Vagina (tissue), 2 donors: ENCODE measurements at places on chromosomes 5 and 9.

DNA sequence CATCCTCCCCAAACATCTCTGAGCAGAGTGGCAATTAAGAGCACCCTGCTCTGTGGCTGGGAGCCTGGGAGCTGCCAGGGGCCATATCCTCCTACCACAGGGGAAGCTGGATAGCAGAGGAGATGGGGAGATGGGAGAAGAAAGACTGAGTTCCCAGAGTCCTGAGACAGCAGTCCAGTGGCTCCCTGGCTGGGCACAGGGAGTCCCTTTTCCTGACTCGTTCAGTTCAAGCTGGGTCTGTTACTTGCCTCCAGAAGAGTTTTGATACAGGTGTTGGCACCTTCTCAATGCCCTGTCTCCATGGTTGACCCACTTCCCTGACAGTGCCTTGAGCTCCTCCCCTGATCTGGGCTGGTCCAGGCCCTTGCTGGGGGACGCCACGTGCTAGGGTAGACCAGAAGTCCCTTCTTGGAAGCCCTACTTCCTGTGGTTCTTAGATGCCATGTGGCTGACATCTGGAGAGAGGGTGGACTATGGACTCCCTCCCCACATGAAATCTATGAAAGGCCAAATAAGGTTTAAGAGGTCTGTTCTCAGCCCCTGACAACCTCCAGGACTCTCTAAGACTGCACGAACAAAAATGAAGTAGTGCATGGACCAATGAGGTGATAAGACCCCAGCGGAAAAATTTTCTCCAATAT is 166.2 kb downstream of the AUH start:
- no peak for DNase-seq

- no peak for DNase-seq
Measured at GRCh38 chr5:76662521-76662920, 39.3 kb upstream of the F2RL2 start.

DNA sequence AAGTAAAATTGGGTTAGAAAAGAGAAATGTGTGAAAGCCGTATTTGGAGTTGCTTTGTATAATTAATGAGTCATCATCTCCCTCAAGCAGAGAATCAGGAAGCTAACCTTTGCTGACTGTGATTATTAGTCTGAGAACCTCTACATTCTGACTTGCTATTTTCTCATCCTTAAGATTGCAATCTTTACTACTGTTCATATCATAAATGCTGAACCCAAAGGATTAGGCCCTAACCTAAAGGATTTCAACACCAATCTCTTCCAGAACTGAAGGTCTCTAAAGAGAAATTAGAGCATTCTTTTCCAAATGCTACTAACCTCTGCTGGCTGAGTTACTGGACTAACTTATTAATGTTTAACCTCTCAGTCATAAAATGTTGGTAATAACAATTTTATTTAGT is 538.1 kb upstream of the MEF2C start:
- no peak for DNase-seq

GRCh38 chr9:105683688-105684275 is 10.6 kb upstream of the TMEM38B start:
- peak; percentile 3 for DNase-seq

DNA sequence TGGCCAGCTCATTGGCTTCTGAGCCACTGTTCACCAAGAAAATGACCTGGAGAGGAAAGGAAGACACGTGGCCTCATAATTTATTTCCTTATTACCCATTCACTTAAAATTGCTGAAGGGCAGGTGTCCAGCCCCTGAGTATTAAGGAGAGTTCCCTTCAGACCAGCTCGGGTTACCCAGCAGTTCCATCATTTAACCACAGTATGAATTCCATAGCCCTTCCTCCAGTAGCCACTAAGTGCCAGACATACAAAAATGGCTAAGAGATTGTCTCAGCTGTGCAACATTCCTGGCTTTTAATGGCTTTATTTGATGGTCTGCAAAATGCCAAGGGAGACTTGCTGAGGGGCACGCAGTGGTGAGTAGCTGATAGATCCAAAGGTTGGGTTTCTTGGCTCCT is 12.5 kb downstream of the AGXT2 start:
- DNase-seq: no peak

GRCh38 chr9:69264526-69264925 is 60.5 kb upstream of the ENTREP1 start:
- no peak for DNase-seq

GRCh38 chr5:21646469-21646868 is 1206.7 kb downstream of the CDH12 start:
- DNase-seq: no peak

DNA sequence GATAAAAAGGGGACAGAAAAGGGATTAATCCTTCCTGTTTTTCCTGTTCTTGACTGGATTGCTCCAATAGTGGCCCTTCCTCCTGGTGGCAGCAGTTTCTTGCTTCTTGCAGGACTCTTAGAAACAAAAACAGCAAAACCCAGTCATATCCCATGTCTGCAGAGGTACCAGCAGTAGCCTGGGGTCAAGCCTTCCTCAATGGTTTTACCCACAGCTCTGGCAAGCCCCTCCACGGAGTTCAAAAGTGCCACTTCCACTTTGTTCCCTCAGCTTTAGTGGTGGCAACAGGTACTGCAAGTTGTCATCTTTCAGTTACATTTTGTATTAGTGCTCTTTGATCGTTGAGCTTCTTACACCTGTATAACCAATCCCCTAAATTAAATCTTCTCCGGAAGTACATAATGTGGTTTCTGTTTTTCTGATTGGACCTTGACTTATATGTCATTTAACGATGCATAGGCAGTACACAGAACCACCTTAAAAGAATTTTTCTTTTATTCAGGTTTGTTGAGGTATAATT is 8.7 kb upstream of the RANBP6 start:
- no peak for DNase-seq

- DNase-seq: no peak
Measured at GRCh38 chr5:31273631-31274378, 80.3 kb downstream of the CDH6 start.

- no peak for DNase-seq
Measured at GRCh38 chr9:75429531-75430475, 341.5 kb downstream of the OSTF1 start.

DNA sequence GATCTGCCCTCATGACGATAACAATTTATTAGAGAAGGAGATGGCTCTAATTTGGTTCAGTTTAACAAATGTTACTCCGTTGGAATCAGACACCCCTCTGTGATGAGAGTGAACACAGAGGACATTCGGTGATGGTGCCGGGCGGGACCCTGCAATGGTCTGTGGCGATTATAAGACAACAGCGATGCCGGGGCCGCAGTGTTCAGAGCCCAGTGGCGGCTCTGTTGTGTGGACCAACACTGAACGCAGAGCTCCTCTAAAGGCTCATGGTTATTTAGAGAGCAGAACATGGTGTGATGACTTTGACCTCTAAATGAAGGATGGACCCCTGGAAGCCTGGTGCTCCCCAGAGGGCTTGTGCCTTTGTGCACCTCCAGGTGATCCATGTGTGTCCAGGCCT is 21.2 kb downstream of the UBE2QL1 start:
- no peak for DNase-seq

DNA sequence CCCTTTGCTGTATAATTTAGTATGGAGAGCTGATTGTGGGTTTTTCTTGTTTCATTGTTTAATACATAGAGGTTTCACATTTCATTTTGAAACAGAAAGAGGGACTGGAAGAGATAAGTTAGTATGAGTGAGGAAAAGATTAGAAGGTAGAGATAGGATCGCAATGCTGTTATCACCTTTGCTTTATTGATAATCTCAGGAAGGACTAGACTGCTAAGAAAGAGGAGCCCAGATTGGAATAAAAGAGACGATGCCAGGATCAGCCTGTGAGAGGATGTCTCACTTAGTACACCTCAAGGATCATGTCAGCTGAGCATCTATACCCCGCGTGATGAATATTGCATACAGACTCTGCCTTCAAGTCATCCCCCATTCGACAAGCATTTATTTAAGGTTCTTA is 178.0 kb upstream of the DMAC1 start:
- DNase-seq: no peak

DNA sequence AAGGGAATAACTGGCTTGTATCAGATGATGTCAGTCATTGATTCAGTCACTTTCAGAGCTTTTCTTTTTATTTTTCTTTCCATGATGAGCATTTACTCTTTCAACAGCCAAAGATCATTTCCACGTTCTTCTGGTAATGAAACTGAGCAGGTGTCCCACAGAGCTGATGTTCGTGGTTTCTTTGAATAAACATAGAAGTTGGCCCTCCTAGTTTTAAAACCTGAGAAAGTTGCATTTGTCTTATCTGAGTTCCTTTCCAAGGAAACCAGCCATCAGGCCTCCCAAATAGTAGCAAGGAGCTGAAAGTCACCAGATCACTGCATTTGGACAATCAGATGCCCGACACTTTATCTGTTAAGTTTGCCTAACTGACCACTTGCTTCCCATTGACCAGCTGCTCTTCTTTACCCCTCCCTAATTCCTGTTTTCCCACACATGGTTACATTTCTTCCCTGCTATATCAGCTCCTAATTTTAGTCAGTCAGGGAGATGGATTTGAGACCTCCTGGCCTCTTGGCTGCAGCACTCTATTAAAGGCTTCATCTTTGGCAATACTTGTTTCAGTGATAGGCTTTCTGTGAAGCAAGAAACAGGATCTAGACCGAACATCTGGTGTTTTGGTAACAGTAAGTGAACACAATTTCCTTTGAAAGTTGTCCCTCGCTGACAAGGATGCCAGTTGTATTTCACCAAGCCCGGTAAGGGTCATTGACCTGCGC is 420.8 kb downstream of the CHSY3 start:
- no peak for DNase-seq

DNA sequence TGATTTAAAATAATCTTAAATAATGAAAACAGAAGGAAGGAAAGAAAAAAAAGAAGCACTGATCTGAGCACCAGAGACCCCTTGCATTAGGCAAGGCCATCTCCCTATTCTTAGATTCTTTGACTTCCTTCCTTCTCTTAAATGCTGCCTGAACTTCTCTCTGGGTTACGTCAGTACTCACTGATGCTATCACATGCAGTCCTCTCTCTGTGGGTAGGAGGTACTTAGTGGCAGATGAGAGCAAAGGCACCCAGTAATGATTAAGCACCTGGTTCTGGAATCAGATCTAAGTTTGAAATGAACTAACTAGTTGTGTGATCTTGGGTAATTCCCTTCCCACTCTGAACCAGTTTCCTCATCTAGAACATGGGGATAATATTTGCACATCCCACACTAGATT is 110.3 kb upstream of the TBC1D2 start:
- peak; percentile 11 for DNase-seq

GRCh38 chr5:58462154-58462553 is 2.3 kb upstream of the PLK2 start:
- DNase-seq: no peak

DNA sequence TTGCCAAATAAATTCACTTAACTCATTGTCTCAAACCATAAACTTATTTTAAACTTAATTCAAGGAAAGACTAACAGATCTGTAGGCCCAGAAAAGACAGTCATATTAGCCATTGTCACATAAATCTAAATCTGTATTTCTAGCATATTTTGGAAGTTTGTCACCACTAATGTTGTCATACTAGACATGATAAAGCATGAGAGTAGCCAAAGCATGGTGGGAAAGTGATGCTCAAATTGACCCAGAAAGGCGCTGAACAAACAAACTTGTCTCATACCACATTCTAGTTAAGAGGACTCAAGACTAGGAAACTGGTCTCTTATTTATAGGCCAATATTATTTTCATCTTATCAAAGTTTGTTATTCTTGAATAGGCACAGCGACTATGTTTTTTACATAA is 99.4 kb downstream of the VCAN start:
- no peak for DNase-seq

DNA sequence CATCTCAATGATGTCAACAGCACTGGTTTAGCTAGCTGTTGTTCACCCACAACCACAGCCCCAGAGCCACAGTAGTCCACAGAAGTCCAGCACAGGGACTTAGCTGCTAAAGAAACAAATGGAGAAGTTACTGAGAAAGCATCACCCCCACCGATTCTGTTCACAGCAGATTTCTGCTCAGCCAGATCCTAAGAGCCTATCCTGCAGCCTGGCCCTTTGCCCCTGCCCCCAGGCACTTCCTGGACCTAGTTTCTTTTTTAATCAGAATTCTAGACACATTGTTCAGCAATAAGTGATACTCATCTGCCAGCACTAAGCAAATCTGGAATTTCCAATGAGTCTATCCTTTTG is 7.4 kb downstream of the B4GALT1 start:
- DNase-seq: no peak

DNA sequence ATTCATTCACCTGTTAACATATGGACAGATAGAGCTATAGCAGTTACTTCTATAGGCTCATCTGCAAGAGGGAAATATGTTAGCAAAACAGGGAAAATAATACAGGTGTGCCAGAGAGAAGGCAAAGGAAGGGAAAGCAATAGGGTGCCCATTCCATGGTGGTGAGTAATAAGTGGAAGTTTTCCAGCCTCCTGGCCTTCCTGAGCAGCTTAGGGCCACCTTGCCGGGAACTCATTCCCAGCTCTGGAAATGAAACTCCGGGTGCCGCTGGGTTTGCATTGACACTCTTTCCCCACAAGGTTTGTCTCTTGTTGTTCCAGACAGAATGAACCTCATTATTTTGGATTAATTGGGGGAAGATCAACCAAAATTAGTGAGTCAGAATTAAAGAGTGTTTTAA is 58.4 kb downstream of the SLC1A3 start:
- DNase-seq: no peak

DNA sequence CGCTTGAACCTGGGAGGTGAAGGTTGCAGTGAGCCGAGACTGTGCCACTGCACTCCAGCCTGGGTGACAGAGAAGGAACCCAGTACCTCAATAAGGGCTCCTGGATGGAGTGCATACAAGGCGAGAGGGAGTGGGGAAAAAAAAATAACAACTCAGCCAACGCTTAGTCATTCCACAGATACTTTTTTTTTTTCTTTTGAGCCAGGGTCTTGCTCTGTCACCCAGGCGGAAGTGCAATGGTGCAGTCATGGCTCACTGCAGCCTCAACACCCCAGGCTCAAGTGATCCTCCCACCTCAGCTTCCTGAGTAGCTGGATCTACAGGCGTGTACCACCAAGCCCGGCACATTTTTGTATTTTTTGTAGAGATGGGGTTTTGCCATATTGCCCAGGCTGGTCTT is 59.5 kb upstream of the GGTA1 start:
- no peak for DNase-seq

DNA sequence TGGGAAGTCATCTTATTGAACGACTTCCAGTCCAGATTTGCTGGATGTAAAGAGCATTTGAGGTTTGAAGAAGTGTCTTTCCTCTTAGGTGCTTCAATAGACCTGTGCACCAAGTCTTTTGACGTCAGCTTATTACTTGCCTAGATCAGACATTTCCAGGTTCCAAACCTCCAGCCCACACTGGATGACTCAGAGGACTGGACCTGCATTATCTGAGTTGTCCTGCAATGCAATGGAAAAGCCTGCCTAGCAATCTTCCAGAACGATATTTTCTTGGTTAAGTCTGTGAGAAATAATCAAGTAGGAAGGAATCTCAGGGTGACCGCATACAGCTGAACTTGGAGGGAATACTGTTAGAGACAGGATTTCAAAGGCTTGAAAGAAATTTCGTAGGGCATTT is 147.2 kb upstream of the MOCS2 start:
- no peak for DNase-seq

DNA sequence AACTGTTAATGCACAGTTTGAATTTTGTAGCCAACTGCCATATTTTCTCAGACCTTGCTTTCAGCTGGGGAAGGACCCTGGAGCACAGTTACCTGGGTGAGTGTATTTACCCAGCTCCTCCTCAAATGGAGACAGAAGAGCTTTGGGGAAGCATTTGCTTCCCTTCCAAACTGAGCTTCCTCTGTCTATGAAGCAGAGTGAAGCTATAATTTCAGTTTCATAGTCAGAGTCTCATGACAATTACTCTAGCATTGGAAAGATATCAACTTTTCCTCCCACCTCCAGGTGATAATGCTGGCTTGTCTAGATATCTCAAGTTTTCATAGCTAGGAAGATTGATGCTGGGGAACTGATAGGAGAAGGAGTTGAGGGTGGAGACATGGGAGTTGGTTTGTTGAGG is 406.4 kb upstream of the CLINT1 start:
- no peak for DNase-seq

GRCh38 chr5:88872971-88873370 is 10.0 kb downstream of the MEF2C start:
- no peak for DNase-seq
